ENCODE measurements at places on chromosomes 16 and 17.

DNA sequence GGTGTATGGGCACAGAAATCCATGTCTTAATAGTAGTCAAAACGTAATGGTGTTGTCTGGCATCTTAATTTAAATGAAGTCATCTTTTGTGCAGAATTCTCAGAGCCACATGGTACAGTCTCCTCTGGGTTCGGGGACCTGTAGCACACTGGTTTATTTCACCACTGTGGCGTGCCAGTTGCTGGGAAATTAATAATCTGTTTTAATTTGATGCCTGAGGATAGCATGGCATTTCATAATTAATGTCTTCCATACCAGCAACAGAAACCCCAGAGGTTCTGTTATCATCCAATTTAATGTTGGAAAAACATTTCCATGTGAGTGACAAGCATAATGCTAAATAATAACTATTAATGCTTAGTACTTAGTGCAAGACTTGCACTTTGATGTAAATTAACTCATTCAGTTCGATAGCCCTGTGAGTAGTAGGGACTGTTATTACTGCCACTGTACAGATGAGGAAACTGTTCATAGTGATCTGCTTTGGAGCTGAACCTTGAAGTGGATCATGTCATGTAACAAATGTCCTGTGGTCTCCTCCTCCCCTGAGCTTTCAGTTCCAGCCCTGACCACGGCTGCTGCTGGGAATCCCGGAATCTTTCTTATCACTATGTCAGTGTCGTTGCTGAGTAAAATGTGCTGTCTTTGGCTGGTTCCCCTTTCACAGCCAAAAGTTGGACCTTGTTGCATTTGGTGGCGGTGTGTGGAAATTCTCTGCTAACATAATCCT lies 51.2 kb downstream of the SNX29 start:
- no peak for DNase-seq

- no peak for DNase-seq
Measured at GRCh38 chr16:84568066-84568465, 49.8 kb downstream of the COTL1 start.

- no peak for DNase-seq
Measured at GRCh38 chr17:59785091-59785799, 77.8 kb downstream of the VMP1 start.

- DNase-seq = no peak
Measured at GRCh38 chr17:48003417-48004151, 32.7 kb downstream of the CDK5RAP3 start.

- DNase-seq = no peak
Measured at GRCh38 chr16:57637020-57637419, 8.6 kb downstream of the ADGRG1 start.

GRCh38 chr16:3879887-3880564 lies 487 bp downstream of the CREBBP start:
- DNase-seq = no peak

DNA sequence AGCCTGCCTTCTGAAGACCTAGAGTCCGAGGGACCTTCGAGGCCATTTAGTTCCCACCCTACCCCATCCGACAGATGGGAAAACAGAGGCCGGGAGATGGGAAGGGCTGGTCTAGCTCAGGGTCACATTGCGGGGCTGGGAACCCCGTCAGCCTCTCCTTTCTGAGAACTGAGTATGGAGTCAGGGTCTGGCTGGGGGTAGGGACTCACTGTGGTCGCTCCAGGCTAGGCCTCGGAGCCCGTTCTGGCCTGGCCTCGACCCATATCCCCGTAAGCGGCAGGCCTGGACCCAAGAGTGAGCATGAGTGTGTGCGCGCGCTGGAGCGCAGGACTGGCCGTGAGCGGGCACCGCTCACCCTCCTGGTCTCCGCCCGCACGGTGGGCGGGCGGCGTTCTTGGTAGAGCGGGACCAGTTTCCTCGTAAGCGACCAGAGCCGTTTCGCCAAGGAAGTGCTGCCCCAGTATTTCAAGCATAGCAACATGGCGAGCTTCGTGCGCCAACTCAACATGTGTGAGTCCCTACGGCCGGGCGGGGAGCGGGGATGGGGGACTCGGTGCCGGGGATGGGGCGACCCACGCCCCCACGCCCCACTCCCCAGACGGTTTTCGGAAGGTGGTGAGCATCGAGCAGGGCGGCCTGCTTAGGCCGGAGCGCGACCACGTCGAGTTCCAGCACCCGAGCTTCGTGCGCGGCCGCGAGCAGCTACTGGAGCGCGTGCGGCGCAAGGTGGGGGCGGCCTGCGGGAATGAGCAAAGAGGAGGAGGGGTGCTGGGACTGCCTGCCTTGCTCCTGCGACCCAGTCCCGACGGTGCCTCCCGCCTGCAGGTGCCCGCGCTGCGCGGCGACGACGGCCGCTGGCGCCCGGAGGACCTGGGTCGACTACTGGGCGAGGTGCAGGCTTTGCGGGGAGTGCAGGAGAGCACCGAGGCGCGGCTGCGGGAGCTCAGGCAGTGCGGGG lies 855 bp downstream of the HSF4 start:
- no peak for DNase-seq

GRCh38 chr16:20879175-20880040 lies 20.8 kb downstream of the DCUN1D3 start:
- no peak for DNase-seq

DNA sequence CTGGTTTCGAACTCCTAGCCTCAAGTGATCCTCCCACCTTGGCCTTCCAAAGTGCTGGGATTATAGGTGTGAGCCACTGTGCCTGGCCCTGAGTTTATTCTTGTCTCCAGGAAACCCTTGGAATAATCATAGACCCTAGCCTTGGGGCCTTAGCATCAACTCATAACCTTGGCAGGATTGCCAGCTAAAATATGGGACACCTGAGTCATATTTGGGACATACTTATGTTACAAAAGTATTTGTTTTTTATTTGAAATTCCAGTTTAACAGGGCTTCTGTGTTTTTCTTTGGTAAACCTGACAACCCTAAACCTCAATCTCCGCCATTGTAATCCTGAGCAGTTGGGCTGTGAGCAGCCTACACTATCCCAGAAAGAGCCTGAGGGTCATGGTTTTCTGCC lies 28.6 kb upstream of the TNS4 start:
- DNase-seq = no peak

DNA sequence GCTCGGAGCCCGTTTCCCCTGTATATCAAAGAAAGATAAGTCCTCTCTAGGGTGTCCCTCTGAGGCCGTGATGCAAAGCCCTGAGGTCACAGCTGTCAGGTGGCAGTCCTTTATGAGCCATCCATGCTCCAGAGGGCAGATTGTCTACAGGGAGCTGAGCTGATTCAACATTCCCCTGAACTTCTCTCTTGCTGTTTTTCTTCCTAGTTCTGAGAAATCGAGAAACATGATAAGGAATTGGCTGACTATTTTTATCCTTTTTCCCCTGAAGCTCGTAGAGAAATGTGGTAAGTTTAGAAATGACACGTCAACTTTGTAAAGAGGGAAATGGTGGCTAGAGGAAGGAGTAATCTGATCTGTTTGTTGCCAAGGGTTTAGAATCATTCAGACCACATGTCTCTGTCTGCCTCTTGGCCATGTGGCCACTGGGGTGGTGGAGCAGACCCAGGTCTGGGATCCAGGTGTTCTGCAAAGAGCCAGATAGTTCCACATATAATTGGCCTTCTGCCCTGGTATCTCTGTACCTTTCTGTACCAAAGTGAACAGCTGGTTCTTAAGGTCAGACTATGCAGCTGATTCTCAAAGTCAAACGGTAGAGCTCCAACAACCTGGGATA lies 3.5 kb downstream of the CTNS start:
- no peak for DNase-seq

- no peak for DNase-seq
Measured at GRCh38 chr17:62716834-62717588, 89.5 kb downstream of the MRC2 start.

- no peak for DNase-seq
Measured at GRCh38 chr17:17665255-17665654, 16.0 kb upstream of the RAI1 start.

- DNase-seq = no peak
Measured at GRCh38 chr17:49845321-49845720, 2.5 kb downstream of the TAC4 start.

DNA sequence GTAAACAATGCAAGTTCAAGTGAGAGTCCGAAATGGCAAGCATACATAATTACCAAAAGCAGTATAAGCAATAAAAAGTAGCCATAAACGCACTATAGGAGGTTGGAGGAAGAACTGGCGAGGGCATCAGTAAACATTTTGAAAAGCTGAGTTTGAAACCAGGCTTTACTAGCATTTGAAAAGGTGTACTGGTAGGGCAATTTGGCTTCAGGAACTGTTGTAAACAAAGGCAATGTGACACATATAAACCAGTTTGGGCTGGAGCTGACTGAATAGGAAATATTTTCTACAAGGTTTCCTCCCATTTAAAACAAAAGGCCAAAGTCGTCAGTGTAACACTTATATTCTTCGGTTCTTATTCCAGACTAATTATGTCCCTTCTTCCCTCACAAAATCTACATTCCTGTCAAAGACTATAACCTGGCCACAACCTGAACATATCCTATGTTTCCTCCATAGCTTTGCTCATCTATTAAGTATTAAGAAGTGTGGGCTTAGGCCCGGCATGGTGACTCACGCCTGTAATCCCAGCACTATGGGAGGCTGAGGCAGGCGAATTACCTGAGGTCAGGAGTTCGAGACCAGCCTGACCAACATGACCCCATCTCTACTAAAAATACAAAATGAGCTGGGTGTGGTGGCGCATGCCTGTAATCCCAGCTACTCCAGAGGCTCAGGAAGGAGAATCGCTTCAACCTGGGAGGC lies 7.8 kb downstream of the CBX1 start:
- no peak for DNase-seq

DNA sequence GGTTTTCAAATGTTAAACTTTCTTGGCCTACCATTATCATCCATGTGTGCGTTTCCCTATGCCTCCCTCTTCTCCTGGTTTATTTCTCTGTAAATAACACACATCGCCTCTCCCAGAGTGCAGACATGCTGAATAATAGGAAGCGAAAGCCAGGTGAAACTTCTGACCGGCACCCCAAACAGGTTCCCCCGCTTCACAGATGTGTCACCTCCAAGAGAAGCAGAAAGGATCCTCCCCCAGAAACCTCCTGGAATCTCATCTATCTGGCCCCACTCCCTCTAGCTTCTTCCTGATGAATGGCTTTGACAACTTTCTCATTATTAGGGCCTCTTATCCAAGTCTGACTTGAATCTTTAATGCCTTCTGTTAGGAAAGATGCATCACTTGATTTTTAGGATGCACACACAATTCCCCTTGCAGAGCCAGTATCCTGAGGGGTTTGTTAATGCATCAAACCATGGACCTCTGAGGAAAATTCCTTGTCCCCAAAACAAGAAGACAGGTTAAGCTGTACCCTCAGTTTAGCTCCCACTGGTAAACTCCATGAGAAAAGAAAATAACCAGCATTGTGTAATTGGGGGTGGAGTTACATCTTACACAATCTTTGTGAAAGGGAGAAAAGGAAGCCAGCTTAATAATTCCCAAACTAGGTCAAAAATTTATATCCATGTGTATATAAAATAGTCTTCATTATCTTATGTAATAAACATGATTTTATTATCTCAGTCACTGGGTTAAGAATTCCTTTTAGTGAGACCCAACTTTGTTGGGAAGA lies 20.1 kb upstream of the HYDIN start:
- DNase-seq = no peak

GRCh38 chr17:30225919-30226553 lies 9.5 kb downstream of the SLC6A4 start:
- no peak for DNase-seq

- DNase-seq = no peak
Measured at GRCh38 chr16:2035431-2036199, 8.9 kb downstream of the NHERF2 start.

Measured in glomerular endothelial cell (primary cell).